SK-MEL-5 (cell line): ENCODE measurements at places on chromosomes 5 and 9.
A peak's percentile ranks its signal among the peaks of the same experiment; 100 is the strongest.

DNA sequence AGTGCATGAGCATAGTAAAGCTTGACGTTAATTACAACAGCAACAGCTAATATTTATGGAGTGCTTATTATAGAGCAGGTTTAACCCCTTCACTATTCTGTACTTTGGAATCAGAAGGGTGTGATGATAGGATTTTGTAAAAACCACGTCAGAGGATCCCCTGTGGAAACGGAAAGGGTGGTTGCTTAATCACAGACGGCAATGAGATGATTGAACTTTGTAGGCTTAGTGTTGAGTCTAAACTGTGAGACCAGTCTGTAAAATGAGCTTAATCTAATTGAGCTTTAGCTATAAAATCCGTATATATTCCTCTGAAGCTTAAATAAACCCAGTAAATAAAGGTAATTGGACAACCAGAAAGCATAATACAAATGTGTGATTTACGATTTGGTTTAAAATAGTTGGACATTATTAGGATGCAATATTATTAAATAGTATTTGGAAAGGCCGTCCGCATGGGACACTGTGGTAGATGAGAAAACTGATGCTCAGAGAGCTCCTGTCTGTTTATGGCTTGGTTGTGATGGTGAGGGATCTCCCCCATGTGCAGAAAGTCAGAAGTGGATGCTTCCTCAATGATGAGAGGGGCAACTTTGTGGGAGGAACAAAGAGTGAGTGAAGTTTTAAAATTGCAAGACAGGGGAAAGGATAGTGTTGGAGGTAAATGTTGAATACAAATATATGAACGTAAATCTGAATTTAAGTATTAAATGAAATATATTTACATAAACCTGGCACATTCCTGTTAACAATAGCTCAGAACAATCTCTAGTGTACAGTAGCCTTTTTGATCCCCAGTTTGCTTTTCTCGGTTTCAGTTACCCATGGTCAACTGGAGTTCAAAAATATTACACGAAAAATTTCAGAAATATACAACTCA is 23.4 kb upstream of the SCGB3A2 start:
- no peak for DNase-seq

- no peak for DNase-seq
Observed at GRCh38 chr5:173873306-173873922, 14.7 kb upstream of the CPEB4 start.

DNA sequence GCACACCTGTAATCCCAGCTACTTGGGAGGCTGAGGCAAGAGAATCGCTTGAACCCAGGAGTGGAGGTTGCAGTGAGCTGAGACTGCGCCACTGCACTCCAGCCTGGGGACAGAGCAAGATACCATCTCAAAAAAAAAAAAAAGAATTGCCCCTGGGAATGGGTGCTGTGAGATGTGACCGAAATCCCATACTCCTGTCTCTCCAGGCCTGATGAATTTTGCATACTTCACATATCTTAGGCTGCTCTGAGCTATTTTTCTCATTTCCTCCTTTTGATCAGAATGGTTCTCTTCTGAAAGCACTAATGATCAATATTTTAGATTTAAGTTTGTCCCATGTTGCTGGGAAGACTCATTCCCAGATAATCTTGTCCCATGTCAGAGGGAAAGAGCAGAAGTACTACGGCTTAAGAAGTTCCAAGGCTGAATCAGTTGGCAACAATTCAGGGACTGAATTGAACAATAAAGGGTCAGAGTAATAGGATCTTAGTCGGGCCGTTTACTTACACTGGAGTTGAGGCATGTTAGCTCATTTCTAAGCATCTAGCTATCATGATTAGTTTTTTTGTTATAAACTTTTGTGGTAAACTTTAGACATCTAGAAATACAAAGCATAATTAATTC is 44.2 kb upstream of the TENT2 start:
- no peak for DNase-seq

DNA sequence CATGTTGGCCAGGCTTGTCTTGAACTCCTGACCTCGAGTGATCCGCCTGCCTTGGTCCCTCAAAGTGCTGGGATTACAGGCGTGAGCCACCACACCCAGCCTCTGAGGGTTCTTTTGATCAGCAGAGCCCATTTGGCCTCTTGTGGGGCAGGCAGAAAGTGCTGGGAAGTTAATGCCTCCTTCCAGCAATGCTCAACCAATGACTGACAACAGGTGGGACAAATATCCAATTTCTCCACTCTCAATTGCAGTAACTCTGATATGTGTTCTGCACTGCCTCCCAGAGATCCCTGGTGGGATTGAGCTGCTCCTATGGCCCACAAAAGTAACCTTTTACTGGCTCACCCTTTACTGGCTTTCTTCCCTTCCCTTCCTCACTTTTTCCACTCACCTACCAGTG is 79.9 kb upstream of the APC start:
- no peak for DNase-seq

GRCh38 chr5:37661951-37662350 is 177.9 kb downstream of the GDNF start:
- DNase-seq, result no peak

DNA sequence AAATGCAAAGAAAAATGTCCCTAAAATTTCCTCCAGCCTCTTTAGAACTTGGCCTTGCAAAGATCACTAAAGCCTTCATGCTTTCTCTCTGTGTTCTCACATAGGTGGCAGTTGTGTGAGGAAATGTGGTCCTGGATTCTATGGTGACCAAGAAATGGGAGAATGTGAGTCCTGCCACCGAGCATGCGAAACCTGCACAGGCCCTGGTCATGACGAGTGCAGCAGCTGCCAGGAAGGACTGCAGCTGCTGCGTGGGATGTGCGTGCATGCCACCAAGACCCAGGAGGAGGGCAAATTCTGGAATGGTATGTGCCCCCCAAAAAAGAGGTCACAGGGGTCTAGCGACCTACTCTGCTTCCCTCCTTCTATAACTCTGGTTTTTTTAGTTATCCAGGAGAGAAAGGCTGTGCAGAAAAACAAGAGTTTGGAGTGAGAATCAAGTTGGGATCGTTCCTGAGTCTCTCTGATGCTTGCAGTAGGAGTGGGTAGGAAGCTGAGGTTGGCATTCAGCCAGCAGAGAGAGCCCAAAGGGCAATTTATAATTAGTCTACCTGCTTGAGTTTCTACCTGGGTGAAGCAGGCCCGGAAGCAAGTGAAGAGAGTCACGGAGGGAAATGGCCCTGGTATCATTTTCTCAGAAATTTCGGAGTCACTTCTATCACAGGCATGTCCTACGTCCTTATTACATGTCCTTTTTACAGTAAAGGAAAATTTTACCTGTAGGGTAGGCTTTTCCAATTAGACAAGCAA is 97.5 kb downstream of the RFK start:
- no peak for DNase-seq

- no peak for DNase-seq
Observed at GRCh38 chr9:97874624-97875023, 21.6 kb downstream of the FOXE1 start.

DNA sequence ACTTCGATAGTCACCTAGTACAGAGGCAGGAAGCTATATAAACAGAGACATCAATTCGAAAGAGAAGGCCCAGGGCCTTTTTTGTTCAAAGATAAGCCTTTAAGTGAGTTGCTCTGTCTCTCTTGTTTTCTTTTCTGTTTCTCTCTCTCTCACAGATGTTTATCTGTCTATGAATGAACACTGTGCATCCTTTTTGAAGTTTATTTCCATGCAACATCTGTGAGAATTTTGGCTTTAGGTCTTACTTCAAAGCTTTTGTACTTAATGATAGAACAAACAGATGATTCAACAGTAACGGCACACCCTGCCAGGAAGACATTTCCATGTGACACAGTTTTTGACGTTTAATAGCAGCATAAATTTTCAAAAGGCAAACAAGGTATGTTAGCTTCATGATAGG is 1413.1 kb upstream of the CDH6 start:
- peak; percentile 32 for DNase-seq

- DNase-seq, result no peak
Observed at GRCh38 chr5:168104350-168104749, 187.1 kb upstream of the WWC1 start.

- DNase-seq, result no peak
Observed at GRCh38 chr5:37838152-37838932, 1.5 kb downstream of the GDNF start.

- no peak for DNase-seq
Observed at GRCh38 chr9:38424918-38425317, 664 bp upstream of the IGFBPL1 start.

DNA sequence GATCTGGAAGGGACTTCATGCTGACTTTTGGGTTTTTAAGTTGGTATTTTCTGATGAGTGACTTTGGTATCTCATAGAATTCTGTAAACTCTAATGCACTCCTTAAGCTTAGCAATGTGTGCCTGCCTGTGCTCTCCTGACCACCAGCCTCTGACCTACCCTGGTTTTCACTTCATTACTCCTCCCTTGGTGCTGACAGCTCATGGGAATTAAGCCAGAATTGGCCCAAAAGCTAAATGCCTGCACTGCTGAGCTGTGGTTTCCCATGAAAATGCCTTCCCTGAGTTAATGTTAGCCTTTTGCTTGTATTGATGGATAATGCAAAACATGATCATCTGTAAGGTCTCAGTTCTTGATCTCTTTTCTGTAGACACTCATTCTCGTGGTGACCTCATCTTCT is 308.0 kb downstream of the DOCK8 start:
- no peak for DNase-seq

DNA sequence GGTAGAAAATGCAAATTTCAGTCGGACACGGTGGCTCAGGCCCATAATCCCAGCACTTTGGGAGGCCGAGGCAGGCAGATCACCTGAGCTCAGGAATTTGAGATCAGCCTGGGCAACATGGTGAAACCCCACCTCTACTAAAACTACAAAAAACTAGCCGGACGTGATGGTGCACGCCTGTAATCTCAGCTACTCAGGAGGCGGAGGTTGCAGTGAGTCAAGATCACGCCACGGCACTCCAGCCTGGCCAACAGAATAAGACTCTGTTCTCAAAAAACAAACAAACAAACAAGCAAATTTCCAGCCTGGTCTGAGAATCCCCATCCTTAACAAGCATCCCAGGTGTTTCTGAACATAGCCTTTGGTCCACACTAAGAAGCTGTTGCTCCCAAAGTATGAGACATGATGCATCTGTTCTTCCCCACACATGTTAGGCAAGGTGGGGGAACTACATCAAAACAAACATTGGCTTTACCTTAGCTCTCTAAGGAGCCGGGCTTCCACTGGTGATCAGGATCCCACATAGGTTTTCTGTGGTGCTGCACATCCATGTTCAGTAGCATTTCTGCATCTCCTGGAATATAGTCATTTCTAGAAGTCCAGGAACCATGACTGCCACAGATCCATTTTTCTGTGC is 92.5 kb upstream of the DMRT1 start:
- no peak for DNase-seq
